ENCODE measurements at places on chromosomes 7 and 10. TPM values are rescaled to one million over a fixed set of nuclear protein-coding genes. Genes with fewer than 3 reads are reported as not detected.

The DNAJC1 gene
- 29.9 TPM for polyA plus RNA-seq

- no peak for DNase-seq
These were observed 84.8 kb upstream of the GRM3 start for GRCh38 chr7:86558680-86559501.

GRCh38 chr10:81179805-81180452 lies 642.2 kb downstream of the SH2D4B start:
- DNase-seq = no peak

DNA sequence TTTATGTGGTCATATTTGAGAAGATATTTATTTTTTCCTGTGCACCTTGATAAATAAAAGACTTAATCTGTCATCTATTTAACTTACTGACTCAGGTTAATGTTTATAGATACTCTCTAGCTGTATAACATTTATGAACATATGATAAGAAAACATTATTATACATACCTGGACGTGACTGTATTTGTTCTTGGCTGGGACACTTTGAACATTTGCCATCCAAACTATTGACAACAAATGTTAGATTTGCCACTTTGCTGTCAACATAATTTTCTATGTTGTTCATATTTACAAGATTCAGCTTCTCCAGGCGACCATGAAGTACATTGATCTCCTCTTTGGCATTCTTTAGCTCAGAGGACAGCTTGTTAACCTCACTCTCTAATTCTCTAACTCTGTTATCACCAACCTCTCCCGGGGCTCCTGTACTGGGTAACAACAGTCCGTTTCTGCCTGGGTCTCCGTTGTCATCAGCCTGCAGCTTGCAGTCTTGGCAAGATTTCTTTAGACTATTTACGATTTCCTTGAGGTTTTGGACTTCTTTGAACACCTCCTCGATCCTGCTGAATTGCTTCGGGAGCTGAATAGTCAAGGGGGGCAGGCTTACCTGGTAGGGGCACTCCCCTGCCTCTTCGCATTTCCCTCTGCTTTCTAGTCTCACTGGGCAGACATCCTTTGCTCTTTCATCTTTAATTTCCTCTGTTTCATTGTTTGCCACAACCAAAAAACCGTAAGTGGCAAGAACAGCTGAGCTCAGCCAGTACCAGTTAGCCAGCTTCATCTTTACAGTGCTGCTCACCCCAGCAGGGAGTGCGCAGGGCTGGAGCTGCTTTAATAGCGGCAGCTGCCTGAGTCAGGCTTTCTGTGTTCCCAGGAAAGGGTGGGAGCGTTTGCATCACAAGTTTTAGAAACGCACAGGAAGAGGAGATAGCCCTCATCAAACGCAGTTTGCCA lies at the start of gene FGL2:
FGL2 (minus strand) TSS at position 807 of the 954 bp plus-strand sequence; CDS start at position 781, 26 bp downstream.
- no peak for DNase-seq

- DNase-seq = no peak
These were observed 49.7 kb upstream of the ADCY1 start for GRCh38 chr7:45524445-45524844.

The HMX2 gene
- 2.0 TPM for polyA plus RNA-seq

DNA sequence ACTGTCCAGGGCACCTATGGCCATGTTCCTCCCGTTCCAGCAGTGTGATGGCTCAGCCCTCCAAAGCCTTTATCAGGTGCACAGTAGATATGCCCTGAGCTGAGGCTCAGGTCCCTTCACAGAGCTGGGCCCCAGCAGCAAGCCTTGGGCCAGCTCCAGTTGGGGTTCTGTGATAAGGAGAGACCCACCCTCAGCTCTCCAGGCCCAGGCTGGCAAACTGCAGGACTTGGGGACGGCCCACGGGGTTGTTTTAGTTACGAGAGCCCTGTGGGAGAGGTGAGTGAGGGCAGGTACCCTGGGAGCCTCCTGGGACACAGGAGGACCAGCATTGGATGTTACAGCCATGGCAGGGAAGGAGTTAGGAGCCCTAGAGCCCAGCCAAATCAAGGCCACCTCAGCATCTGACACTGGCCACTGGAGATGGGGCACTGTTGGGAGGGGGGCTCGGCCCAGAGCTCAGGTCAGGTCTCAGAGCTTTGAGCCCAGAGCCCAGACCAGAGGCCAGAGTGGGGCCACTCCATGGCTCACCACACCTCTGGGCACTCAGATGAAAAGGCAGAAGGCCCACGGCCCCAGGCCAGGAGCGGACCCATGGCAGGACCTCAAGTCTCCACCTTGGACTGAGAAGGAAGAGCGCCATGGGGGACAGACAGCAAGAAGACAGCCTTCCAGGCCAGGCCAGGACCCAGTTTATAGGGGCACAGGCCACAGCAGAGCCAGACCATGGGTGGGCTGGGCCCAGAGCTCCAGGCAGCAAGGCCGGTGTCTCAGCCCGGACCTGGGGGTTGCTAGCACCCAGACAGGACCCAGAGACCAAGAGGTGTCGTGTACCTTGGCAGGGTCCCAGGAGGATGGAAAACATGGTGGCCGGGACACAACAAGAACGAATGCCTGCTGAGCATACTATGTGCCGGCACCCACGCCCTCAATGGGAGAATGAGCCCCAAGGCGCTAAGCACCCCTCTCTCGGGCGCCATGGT lies 12.8 kb downstream of the GRID1 start:
- DNase-seq = no peak

The PDK4 gene
- polyA plus RNA-seq = 28.7 TPM
